ENCODE measurements at places on chromosomes 4 and X.
A peak's percentile ranks its signal among the peaks of the same experiment; 100 is the strongest.

GRCh38 chr4:61924131-61924530 lies 724.0 kb downstream of the ADGRL3 start:
- no peak for DNase-seq

DNA sequence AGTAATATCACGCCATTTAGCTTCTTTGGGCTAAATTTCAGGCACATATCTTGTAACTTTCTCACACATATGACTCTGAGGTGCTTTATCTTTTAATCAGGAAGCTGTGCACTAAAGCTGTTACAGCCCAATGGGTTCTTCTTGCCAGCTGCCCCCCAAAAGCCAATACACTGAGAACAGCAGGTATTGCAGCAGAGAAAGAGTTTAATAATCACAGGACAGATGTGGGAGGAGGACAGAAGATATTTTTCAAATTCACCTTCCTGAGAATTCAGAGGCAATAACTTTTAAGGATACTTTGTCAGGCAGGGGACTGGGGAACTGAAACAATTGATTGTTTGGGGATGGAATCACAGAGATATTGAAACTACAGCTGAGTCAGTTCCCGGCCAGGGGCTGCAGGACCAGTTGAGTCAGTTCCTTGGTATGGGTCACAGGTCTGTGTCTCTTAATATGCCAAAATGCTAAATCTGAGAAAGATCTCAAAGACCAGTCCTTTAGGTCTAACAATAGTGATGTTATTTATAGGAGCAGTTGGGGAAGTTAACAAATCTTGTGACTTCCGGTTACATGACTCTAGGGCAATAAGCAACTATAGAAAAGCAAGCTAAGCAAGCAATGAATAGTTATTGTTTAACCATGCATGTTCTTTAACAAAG lies 28.1 kb downstream of the DDIT4L start:
- no peak for DNase-seq

DNA sequence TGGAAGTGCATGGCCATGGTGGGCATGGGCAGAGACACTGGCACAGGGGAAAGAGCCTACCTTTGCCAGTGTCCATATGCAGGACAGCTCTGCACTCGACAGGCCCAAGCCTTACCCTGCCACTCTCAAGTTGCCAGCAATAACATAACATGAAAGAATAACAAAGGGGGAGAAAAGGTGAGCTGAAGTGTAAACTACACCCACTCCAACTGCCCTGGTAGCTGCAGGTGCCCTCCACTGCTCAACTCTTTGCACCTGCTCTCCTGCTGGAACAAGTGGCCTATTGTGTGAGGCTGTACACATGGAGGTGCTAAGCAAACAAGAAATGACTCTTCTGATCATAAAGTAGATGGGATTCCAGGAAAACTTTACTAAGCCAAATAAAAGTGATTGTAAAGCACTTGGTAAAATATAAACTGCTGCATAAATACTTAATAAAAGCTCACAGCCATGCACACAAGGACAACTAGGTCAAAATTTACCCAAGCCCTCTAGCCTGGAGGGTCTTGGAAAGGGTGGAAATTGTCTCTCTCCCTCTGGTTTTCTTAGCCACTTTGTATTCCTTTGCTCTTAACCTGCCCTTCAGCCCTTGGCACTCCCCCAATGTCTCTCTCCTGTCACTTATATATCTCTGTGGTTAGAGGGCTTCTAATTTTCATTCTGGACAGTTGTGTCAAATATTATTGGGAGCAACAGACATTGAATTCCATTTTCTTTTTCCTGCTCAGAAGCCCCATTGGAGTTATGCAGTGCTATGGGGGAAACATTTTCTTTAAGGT lies 261.2 kb upstream of the GPC4 start:
- no peak for DNase-seq

DNA sequence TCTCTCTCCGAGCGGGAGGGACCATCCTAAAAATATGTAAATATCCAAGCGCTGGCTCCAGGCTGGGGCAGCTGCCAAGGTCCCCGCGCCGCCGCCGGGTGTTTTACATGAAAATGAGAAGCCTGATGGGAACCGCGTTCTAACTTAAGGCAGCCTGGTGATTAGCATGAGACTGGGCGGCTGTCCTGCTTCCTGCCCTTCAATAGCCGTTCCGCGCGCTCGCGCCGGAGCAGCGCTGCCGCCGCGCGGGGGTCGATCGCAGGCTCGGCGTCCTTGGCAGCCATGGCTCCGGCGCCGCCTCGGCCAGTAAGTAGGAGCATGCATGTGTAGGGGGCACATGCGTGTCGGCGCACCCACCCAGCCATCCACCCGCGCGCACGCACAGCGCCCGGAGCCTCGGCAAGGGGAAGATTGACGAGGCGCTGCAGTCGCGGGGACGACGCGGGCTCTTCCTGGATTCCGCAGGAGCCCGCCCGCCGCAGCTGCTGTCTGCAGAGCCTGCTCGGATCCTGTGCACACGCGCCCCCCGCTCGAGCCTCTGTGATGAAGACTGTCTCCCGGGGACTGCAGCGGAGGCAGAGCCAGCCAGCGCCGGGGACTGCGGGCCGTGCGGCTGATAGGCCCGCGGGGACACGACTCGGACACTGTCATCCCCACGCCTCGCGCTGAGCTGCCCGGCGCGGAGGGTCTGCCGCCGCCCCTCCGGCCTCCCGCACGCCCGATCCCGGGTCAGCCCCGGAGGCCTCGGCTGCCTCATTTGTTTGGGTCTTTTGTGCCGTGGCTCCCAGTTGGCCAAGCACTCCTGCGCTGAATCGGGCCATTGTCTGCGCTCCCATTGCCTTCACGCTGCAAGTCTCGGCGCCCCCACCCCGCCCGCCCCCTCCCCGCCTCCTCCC lies 734 bp downstream of the STOX2 start:
- DNase-seq: peak; percentile 26

GRCh38 chr4:63458010-63458409 lies 951.2 kb downstream of the TECRL start:
- DNase-seq: peak; percentile 47

DNA sequence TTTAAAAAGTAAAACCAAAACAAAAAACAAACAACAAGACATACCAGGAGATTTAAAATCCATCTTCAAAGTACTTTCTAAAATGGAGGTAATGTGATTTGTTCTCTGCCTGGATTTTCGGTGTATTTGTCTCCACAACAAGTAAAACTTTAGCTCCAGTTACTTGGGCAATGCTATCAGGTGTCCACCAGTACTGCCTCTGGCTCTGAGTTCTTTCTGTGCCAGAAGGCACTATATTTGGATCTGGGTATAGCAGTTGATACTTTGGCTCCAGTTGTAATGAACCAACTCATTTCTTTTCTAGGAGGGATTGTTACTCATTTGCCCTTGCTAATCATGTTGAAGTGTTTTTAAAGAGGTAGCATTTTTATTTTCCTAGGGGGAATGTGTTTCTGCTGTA lies 9.5 kb upstream of the PDLIM5 start:
- no peak for DNase-seq

- DNase-seq: peak; percentile 52
Observed at GRCh38 chr4:92387459-92388069, 83.8 kb downstream of the GRID2 start.

DNA sequence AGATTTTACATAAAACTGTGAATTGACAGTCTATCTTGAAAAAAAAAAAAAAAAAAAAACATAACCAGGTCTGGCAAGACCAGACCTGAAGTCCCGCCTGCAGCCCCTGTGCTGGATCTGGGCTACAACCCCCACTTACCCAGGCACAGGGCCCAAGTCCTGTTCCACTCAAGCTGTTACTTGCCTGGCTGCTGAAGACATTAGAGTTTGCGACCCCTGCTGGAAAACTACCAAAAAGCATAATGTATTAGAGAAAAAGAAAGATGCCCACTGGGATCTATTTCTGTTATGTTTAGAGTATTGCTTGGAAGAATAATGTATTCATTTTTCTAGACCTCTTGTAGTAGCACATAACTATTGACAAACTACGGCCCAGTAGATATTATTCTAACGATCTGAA lies 4.7 kb downstream of the HS3ST1 start:
- DNase-seq: peak; percentile 61

- peak; percentile 82 for DNase-seq
Observed at GRCh38 chrX:136259543-136259942, 8.3 kb upstream of the MAP7D3 start.

- no peak for DNase-seq
Observed at GRCh38 chr4:185651137-185651677, 115.9 kb upstream of the PDLIM3 start.

- DNase-seq: no peak
Observed at GRCh38 chrX:134855751-134856150, 135.0 kb upstream of the SMIM10 start.

DNA sequence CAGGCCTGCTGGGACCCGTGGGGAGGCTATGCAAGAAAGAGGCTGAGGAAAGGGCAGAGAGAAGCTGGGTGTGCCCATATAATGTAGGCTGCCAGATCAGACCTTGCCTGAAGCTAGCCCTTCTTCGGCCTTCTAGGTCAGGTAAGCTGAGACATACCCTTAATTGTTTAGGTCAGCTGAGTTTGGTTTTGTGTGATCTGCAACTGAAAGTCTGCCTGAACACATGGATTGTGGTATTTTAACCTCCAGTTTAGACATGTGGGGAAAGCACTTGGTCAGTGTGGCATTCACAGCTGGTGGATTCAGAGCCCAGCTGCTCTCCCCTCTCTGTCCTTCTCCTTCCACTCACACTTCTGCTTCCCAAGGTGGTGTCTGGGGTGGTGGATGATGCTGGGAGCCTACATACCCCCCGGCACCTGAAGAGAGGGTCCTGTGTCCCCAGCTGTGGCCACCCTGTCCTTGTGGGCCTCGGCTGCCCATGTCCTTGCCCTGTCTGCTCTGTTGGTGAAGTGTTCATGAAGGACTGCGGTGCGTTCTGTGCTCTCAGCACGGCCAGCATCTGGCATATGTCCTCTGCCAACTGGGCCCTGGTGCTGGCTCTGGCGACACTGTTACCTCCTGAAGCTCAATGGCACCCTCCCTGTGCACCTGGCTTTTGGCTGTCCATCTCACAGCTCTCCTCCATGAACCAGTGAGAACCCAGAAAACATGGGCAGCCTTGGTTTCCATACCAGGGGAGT lies 82.1 kb downstream of the NAT8L start:
- DNase-seq: no peak

DNA sequence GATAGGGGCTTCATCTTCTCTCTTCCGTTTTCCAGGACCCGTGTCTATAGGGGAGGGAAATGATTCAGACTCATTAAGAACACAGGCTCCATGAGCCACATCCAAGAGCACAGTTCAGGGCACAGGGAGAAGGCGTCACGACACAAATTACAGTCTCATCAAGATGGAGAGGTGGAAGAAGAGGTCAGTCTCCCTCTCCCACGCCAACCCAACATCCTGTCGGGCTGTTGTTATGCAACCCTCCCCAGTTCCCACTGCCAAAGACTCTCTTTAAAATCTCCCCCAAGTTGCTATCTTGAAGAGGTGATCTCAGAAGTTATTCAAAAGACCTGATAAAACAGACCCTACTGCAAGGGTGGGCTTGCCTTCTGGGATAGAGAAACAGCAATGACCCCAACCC lies 12.6 kb downstream of the ZMYM3 start:
- DNase-seq: no peak

GRCh38 chr4:875818-876423 lies 50.0 kb upstream of the CPLX1 start:
- DNase-seq: no peak

- no peak for DNase-seq
Observed at GRCh38 chr4:66606908-66607307, 936.6 kb upstream of the EPHA5 start.
